ENCODE measurements at places on chromosomes 11 and 22.

DNA sequence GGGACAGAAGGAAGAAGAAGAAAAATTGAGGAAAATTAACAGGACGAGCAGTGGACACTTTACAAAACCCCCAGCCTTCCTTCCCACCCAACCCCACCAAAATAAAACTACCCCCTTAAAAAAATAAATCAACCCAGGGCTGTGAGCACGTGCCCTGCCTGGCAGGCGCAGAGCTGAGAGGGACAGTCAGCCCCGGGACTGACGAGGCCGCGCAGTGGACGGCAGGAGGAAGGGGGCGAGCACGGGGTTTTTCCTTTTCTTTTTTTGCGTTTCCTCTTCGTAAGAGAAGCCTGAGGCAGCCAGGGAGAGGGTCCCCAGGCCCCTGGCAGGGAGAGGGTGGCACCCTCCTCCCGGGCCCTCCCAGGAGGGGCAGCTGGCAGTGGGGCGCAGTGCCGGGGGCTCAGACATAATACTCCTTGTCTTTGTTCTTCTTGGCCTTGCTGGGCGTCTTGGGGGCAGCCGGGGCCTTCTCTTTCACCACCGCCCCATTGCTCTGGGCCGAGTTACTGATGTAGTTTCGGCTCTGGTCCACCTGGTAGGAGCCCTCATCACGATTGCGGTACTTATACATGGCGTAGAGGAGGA lies 15.9 kb downstream of the SLC22A12 start:
- no peak for DNase-seq

DNA sequence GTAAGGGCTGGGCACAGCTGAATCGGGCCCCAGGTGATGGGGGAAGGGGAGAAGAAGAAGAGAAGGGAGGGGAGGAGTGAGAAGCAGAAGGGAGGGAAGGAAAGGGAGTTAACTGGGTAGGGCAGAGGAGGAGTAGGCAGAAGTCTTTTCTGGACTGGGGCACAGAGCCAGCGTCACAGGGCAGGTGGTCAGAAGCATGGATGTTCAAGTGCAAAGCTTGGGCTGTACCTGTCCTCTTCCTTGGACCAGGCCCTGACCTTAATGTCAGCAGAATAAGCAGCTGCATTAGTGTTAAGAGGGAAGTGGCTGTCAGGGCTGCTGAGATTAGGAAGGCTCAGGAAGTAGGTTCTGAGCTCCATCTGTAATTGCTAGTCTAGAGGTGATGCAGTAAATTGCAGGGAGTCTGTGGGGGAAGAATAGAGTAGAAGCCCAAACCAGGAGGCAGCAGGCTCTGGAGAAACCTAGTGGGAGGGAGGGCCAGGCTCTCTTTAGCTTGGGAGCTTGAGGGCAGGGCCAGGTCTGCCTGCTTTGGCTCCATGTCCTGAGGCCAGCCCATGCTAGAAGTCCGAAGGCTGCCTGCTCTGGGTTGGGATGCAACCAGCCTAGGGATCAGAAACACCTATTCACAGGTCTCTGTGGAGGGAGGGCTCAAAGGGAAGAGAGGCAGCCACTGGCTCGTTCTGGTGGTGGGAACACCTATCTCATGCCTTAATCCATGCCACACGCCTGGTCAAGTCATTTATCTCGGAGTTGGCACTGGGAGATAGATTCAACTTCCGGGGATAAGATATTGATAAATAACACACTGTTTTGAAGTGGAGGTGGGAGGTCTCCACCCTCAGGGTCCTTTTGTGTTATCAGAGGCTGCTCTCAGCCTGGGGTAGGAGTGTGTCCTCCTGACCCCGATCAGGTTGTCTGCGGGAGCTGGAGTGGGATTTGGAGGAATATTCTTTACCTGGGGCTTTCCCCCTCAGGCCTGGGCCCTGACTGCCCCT lies 1.7 kb upstream of the UCP3 start:
- no peak for DNase-seq

DNA sequence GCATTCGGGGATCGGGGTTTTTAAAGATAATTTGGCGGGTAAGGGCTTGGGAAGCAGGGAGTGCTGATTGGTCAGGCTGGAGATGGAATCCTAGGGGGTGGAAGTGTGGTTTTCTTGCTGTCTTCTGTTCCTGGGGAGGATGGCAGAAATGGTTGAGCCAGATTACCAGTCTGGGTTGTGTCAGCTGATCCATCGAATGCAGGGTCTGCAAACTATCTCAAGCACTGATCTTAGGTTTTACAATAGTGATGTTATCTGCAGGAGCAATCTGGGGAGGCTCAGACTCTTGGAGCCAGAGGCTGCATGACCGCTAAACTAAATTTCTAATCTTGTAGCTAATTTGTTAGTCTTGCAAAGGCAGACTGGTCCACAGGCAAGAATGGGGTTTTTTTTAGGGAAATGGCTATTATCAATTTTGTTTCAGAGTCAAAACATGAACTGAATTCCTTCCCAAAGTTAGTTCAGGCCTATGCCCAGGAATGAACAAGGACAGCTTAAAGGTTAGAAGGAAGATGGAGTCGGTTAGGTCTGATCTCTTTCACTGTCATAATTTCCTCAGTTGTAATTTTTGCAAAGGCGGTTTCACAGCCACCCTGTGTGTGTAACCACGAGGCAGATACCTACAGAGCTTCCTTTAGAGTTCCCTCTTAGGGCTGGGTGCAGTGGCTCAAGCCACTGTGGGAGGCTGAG lies 10.2 kb downstream of the SCGB1A1 start:
- DNase-seq = no peak

GRCh38 chr11:128692753-128693415 lies 988 bp upstream of the FLI1 start:
- no peak for DNase-seq

DNA sequence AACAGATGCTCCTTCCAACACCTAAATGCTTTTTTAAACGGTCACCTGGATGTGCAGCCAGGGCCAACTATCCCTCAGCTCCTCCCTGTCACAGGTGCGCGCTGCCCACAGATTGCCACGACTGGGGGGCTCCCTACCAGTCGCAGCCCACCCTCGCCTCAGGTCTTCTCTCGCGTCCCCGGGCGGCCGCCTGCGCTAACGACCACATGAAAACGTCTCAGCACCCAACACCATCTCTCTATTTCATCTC lies 469 bp downstream of the ZBED5 start:
- DNase-seq = peak; percentile 8

DNA sequence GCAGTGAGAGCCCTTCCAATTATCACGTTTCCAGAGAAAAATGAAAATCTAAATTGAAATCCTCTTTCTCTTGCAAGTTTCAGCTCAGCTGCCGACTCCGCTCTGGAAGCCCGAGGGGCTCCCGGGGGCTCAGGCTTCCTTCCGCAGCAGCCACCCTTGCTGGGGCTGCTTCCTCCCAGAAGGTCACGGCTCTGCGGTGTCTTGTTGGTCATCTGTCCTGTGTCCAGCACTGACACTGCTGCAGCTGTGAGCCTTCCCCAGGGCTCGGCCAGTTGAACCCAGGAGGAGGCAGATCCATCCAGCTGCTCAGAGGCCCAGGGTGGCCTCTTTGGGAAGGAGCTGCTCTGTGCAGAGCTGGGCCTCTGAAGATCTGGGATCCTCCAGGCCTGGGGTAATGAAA lies 1337.2 kb downstream of the TBC1D22A start:
- DNase-seq = no peak

Measured in thoracic aorta (tissue), 2 donors.